ENCODE measurements at places on chromosomes 4 and X.

DNA sequence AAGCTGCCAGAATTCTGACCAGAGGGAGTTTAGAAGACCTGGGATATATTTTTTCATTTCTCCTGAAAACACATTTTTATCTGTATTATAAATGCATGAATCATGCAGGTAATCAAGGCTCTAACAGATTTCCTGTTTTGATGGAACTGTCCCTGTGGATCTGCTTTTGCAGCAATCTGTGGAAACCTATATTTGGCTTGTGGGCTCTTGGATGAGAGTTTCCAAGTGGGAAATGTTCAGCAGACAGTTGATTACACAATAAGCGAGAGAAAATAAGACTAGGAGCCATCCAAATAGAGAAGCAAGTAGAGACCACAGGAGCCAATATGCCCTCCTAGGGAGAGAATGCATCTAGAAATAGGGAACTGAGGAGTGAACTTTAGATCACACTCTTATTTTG lies 105.0 kb downstream of the NDST3 start:
- no peak for DNase-seq

GRCh38 chrX:19640693-19641374 lies 125.5 kb upstream of the MAP3K15 start:
- DNase-seq: no peak

DNA sequence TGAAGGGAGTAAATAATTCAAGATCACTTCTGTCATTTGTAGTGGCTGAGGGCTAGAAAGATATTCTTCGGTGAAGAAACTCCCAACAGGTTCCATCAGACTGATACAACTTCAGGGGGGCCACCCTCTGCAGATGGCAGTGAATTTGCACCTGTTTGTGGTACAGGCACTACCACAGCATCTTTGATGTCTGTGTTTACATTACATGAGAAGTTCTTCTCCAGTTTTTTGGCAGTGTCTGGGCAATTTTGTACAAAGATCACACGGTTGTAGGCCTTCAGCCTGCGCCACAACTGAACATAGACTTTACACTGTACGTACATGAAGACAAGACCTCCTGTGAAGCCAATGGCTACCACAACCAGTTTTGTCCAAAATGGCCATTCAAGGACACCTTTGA lies 34.2 kb downstream of the TMA16 start:
- DNase-seq: no peak

- DNase-seq: no peak
Measured at GRCh38 chr4:34289489-34289888, 1954.8 kb downstream of the ARAP2 start.

DNA sequence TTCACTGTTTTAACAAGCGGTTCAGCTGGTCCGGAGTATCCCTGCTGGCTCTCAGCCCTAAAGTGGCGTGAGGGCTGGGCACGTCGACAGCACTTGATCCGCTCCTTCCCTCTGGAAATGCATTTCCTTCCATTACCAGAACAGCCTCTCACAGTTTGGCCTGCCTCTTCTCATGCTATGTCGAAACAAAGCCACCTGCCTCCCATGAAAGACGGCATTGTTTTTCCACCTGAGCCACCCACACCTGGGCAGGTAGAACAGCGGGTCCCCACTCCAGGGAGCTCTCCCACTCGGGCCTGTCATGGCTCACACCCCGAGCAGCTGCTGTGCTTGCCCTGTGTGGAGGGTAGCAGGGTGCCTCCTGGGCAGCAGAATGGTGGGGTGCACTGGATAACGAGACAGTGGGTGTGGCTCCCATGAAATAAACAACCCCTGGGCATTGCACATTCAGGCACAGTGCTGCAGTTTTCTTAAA lies 86.2 kb downstream of the FHDC1 start:
- DNase-seq: no peak

DNA sequence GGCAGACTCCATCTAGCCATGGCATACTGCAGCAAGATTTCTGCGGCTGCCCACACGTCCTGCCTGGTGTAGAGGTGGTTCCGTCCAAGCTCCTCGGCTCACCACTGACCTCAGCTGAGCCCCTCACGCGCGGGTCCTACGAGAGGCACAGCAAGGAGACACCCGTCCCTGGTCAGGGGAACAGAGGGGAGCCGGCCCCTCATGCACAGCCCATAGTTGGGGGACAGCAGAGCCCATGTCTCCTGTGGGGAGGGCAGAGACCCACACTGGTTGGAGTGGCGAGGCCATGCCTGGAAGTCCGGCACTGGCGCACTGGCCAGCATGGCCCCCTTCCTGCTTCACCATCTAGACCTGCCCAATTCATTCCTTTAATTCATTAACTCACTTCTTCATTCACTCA lies 80.8 kb downstream of the HTRA3 start:
- DNase-seq: no peak

- peak; percentile 83 for DNase-seq
Measured at GRCh38 chrX:118726887-118727685, at the start of gene IL13RA1. Gene IL13RA1 (plus strand): TSS chrX:118727606. CDS start chrX:118727639, 33 bp downstream.

DNA sequence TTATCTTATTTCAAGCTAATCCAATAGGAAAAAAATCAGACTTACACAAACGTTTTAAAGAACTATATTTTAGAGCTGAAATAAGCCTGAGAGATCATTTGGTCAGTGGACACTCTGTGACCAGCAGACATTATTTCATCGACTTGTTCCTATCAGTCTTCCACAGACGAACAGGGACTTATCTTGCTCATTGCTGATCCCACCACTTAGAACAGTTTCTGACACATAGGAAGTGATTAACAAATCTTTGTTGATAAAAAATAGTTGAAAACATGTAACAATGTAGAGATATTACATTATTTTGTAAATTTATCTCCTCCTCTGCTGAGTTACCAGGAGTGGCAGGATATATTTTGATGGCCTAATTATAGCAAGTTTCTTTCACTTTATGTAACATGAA lies 65.8 kb downstream of the TAPT1 start:
- no peak for DNase-seq

- DNase-seq: no peak
Measured at GRCh38 chr4:102637391-102637790, 123.4 kb downstream of the MANBA start.

- DNase-seq: no peak
Measured at GRCh38 chr4:142551517-142552305, 294.4 kb downstream of the INPP4B start.

- DNase-seq: no peak
Measured at GRCh38 chrX:21683941-21684340, 25.8 kb upstream of the KLHL34 start.

GRCh38 chr4:13892739-13893105 lies 265.2 kb upstream of the BOD1L1 start:
- DNase-seq: no peak

DNA sequence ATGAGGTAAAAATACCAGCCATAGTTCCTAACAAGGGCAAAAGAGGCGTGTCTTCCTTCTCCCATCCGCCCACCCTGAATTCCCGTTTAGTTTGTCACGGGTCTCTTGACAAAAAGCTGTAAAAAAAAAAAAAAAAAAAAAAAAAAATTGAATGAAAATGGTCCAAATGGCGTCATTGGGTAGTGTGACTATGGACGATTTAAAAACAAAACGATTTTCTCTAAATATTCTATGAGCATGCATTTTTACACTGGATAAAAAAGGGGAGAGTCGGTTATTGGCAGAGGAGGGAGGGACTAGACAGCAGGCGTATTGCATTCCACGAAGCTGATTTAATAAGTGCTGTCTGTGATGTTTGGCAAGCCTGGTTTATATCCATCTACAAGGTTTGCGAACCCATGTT lies at the start of gene FAM133A:
TSS of gene FAM133A (plus strand) at position 338 of the 403 bp plus-strand sequence. CDS start 35,214 bp downstream, outside the sequence.
- no peak for DNase-seq

DNA sequence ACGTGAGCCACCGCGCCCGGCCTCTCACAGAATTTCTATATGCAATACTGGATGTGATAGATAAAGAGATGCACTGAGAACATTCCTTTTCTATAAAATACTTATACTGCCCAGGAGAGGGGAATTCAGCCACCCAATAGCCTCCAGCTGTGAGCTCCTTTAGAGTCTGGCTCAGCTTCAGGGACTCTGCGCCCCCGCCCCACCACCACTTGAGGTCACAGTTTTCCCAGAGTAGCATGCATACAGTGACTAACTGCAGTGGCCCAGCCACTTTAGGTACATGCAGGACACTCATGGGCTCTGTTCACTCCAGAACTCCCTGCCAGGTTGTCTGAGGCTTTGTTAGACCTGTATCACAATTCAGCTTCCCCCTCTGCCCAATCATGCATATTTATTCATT lies 144.4 kb upstream of the TET2 start:
- no peak for DNase-seq

DNA sequence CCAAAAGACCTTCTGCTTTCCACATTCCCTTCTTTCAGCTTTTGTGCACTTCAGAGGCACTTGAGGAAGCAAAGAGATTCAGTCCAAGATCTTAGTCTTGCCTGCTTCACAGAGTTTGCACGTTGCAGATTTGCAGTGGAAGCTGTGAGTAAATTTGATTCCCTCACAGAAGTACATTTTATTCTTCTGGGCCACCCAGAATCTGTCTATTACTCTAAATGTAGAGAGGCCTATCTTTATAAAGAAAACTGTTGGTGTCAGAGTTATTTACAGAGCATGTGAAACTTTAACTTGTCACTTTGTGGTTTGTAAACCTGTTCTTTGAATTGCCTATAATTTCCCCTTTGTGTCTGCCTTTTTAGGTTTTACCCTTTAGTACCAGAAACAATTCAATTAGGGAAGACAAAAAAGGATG lies 15.5 kb downstream of the SPRY1 start:
- DNase-seq: no peak

- no peak for DNase-seq
Measured at GRCh38 chr4:123209436-123209835, 187.2 kb upstream of the SPRY1 start.

DNA sequence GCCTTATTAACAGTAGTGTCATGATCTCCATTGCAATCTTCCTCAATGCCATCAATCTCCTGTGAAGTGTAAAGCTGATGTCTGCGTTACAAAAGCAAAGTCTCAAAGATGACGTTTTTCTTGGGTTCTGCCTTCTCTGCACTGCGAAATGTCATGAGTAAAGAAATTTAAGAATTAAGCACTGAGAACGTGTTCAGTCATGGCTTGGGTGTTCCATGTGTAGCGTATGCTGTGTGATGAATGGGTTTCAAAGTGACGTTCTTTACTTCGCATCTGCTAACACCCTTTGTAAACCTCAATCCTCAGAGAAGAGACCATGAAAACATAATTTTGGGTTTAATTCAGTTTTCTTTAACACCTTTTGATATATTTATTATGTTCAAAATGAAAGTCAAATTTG lies 999 bp downstream of the NAP1L5 start:
- no peak for DNase-seq

- no peak for DNase-seq
Measured at GRCh38 chr4:140406292-140406691, 21.2 kb downstream of the CLGN start.

GRCh38 chr4:3688018-3688998 lies 77.9 kb upstream of the ADRA2C start:
- DNase-seq: no peak

GRCh38 chrX:132916349-132916748 lies 42.1 kb downstream of the HS6ST2 start:
- DNase-seq: no peak

DNA sequence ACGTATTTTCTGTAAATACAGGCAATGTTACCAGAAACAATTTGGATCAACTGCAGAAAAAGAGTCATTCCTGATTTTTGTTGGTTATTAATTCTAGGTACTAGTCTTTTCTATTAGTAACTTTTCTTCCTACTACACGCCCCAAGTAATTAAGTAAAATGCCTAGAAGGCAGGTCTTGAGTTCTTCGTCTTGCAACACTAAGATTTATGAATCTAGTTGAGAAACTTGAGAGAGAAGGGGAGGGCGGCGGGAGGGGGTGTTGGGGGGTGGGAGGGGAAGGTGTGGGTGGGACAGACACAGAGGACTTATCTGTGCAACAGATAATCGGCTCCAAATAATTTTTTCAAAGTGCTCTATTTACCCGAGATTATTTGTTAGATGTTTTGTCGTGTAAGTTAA lies 3.0 kb downstream of the RAP2C start:
- DNase-seq: no peak

DNA sequence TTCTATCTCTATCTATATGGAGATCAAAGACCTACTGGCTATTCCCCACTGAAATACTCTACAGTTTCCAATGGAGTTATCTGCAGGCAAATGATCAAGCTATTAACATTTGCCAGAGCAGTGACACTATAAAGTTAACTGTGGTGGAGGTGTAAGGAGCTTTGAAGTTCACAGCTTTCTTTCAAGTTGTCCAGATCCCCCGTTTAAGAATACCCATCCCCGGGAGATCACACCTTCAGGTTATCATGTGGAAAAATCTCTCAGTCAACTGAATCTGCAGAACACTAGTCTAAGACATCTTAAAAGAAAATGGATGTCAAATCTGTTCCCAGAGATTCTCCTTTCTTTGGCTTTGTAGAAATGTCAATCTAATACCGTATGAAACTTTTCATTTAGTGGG lies 80.1 kb downstream of the GPC3 start:
- no peak for DNase-seq

- no peak for DNase-seq
Measured at GRCh38 chr4:54333657-54334056, 104.6 kb downstream of the PDGFRA start.

- DNase-seq: no peak
Measured at GRCh38 chr4:36740796-36741310, 459.4 kb downstream of the DTHD1 start.

DNA sequence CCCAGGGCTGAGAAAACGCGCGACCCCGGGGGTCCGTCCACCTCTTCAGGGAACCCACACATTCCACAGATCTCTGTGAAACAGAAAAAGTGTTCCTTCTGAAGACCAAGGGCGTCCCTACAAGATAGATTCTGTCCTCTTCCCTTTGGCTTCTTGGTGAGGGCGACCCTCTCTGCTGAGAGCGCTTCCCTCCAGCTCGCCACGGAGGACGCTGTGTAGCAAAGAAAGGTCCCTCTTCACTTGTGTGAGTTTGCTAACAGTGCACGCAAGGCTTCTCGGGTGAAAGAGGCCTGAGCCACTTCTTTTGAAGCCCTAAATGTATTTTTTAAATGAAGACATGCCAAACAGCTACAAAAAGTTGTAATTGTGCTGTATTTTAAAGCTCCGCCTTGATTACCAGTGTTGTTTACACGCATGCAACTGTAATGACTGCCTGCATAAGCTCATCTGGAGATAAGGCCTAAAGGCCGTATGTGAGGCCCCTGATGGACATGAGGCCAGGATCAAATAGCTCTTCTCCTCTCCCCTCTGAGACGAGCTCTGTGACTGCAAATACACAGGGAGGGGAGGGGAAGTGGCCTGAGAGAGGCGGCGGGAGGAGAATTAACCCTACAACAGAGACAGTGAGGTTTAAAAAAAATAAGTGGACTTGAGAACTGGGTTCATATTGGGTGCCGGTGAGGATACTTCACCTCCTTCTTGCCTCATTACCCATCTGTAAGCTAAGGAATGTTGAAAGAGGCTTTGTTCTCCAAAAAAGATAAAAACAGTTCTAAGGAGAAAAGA lies 95.5 kb downstream of the SOWAHB start:
- no peak for DNase-seq

DNA sequence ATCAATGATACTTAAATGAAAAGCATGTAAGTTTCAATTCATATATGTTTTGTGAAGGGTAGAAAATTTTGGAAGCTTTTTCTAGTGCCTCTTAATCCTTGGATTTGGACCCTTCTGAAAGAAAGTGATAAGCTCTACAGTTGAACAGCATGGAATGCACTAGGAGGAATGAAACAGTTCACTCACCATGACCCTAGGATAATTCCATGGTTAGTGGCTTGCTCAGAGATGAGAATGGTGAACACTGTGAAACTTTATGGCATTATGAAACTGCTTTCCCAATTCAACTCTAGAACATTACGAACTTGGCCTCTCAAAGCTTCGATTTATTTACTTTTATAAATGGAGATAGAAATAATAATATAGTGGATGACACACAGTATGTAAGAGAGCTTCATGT lies 88.9 kb upstream of the FAT4 start:
- DNase-seq: no peak

Measured in hindlimb muscle (tissue), 1 donor.